Stimulated activated CD4-positive, alpha-beta T cell treated with anti-CD3 and anti-CD28 coated beads, Interleukin-1b, Interleukin-23, amount 100 ng/mL, for 24 hours (primary cell): ENCODE measurements at places on chromosomes 5 and 9.

DNA sequence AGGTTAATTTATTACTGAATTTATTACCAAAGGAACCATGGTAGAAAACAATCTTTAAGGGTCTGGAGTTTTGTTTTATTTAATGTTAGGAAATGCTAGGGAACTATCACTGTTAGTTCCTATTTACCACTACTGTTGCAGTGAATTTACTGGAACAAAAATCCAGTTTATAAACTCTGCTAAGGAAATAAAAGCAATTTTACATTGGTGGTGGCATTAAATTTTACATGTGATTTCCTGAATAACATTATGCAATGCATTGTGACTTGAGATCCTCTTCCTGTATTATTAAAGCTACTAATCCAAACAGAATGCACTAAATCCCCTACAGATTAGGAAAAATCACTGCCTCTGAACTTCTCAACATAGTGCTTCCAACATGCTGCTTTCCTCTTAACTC is 599.5 kb upstream of the PTGER4 start:
- DNase-seq = no peak

- DNase-seq = no peak
These were observed 49.9 kb upstream of the C5orf46 start for GRCh38 chr5:147956064-147956841.

DNA sequence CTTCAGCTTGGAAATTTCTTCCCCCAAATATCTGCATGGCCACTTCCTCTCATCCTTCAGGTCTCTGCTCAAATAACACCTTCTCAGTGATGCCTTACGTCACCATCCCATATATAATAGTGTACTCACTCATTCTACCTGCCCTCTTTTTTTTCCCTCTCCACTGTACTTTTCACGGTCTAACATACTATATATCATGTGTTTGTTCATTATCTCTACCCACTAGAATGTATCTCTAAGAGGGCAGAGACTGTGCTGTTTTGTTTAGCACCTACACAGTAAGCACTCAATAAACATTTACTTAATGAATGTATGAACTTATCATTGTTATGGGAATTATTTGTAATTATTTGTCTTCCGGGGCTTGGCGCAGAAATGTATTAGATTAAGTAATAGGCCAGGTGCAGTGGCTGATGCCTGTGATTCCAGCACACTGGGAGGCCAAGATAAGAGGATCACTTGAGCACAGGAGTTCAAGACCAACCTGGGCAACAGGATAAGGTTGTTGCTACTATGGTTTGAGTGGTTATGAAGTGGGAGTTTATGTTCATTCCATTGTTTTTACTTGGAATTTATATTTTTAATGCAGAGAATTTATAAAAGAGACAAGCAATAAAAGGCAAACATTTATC is 6.0 kb upstream of the IL13 start:
- DNase-seq = no peak

DNA sequence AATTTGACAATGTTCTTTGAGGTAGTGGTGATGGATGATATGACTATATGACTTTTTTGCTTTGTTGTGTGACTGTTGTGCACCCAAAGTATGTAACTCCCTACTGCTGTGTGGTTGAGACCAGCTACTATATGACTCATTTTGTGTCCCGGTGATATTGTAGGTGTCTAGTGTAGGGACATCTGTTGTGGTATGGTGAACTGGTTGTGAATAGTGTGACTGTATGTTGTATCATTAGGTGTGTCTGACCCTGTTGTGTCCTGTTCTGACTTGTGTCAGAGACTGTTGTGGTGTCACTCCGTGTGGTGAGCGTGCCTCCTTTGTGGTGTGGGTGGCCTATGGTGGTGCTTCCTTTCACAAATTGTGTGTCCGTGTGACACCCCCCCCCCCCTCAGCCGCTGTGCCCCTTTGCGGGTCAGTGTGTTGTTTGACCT is 11.2 kb upstream of the CXXC5 start:
- no peak for DNase-seq

DNA sequence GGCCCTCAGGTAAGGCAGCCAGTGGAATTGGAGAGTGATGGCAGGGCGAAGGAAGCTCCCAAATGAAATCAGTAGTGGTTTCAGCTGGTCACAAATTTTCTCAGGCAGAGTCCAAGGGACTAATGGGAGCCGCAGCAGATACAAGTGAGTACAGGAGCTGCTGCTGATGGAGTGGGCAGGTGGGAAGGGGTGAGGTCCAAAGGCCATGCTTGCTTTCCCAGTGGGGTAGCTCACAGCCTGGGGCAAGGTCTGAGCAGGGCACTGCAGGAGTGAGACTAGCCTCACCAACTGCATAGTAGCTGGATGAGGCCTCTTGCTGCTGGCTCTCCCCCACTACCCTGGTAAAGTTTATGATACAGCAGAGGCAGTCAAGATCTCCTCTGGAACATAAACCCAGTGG is 38.2 kb downstream of the MTAP start:
- DNase-seq = no peak

GRCh38 chr9:18472841-18473251 is 1.1 kb upstream of the ADAMTSL1 start:
- no peak for DNase-seq

DNA sequence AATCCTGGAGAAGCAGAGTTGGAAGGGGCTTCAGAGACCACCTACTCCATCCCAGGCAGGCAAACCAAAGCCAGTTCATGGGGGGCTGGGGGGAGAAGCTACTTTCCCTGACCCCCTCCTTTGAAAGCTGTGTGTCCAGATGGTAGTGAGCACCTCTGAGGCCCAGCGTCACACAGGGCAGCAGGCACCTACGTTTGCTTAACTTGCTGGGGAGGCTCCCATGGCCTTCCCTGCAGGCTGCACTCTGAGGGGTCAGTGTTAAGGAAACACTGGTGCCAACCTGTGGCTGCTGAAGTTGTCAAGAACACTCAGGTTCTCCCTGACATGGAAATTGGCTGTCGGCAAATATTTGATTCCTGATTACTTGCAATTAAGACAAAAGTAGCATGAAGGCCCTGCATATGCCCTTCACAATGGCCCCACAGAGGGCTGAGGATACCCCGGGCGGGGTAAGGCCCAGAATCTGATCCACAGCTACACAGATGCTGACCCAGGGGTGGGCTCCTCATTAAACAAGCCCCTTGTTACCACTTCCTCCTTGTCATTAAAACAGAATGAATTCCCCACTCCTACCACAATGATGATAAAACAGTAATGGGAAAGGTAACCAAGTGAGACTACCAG is 208.5 kb downstream of the FSTL4 start:
- DNase-seq = no peak

DNA sequence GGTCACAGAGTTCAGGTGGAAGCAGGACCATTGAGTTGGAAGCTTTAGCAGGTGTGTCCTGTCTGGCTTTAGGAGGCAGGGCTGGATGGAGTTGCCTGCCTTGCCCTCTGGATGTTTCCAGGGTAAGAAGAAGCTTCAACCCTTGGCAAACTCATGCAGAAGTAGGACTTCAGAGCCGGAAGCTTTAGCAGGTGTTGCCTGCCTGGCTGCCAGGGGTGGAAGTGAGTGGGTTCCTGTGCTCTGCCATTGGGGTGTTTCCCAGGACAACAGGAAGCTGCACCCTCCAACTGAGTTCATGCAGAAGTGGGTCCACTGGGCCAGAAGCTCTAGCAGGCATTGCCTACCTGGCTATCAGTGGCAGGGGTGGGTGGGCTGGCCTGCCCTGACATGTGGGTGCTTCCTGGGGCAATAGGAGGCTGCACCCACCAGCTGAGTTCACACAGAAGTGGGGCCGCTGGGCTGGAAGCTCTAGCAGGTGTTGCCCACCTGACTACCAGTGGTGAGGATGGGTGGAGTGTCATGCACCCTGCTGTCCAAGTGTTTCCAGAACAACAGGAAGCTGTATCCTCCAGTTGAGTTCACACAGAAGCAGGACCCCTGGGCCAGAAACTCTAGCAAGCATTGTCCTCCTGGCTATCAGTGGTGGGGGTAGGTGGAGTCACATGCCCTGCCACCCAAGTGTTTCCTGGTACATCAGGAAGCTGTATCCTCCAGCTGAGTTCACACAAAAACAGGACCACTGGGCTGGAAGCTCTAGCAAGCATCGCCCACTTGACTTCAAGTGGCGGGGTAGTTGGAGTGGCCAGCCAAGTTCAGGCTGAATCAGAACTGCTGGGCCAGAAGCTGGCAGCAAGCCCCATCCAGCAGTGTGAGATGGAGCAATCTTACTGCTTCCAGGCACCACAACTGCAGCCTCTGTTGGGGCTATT is 24.6 kb downstream of the LOX start:
- DNase-seq = no peak

- no peak for DNase-seq
These were observed 129.7 kb upstream of the SLIT3 start for GRCh38 chr5:169430671-169431070.
